ENCODE measurements at places on chromosomes 16 and 17.

DNA sequence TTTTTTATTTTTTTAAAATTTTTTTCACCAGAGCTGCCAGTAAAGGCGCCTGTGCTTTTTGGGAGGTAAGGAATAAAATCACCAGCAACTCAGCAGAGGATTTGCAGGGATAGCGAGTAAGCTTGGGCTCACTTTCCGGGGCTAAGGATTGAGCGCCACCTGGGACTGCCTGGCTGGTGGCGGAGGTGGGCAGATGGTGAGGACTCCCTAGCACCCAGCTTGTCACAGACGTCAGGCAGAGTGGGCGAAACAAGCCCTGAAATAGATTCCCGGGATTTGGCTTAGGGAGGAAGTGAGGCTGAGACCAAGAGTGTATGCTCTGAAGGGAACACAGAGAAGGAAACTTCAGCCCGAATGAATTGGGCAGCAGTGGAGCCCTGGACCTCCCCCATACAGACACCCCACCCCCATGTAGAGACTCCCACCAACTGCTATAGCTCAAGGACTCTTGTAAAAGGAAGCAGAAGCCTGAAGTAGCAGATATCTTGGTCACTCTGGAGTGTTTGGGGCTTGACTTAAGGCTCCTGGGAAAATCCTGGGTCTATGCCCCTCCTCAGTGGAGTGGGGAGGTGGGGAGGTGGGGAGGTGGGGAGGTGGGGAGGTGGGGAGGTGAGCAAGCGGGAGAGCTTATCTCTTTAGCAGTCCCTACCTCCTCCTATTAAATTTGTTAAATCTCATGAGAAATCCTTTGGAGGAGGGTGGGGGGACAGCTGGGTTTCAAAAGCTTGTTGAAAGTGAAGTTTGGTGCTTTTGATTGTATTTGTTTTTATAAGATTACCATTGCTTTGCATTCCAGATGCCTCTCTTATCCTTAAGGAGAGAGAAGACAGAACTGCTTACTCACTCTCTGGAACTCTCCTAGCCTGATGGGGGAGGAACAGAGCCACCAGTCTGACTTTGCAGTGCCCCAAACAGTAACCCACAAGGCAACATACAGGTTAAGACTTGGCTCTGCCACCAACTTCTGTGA is 8.2 kb downstream of the ARL4D start:
- peak; percentile 69 for DNase-seq

GRCh38 chr17:66349521-66350254 is 47.3 kb downstream of the PRKCA start:
- DNase-seq, result no peak

DNA sequence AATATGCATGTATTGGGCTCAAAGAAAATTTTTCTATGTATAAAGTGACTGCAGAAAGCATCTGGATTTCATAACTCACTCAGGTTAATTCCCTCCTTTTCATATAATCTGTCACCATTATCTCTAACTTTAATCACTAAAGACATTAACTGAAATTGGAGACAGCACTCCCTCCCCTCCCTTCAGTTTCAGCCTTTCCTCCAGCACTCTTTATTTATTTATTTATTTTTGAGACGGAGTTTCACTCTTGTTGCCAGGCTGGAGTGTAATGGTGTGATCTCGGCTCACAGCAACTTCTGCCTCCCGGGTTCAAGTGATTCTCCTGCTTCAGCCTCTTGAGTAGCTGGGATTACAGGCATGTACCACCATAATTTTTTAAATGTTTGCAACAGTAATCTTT is 43.1 kb downstream of the CDH8 start:
- DNase-seq, result no peak

- DNase-seq, result peak; percentile 54
These were observed 1.7 kb upstream of the POLG2 start for GRCh38 chr17:64498308-64499203.
